ENCODE measurements at places on chromosomes 13 and 19.

DNA sequence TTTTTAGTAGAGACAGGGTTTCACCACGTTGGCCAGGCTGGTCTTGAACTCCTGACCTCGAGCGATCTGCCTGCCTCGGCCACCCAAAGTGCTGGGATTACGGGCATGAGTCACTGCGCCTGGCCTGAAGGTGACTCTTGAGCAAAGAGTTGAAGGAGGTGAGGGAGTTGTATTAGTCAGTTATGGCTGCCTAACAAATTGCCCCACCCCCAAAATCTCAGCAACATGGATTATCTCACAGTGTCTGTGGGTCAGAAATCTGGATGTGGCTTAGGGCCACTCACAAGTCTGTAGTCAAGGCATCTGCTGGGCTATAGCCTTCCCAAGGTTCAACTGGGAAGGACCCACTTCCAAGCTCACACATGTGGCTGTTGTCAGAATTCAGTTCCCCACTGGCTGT lies 52.8 kb upstream of the ADGRE5 start:
- no peak for DNase-seq

DNA sequence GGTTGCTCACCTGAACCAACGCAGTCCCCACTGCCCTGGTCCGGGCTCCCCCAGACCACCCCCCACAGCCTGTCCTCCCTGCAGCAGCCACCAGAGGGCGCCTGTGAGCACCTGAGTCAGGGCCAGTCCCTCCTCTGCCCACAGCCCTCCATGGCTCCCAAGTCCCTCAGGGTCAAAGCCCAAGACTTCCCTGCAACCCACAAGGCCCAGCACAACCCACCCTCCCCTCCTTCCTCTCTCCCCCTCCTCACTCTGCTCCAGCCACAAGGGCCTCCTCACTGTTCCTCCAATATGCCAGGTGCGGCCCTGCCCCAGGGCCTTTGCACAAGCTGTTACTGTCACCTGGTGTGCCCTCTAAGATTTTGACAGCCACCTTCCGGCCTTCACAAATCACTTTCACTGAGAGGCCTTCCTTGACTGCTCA lies 10.9 kb downstream of the GNA15 start:
- peak; percentile 47 for DNase-seq

GRCh38 chr13:110890279-110891165 lies 24.3 kb downstream of the ANKRD10 start:
- no peak for DNase-seq

- peak; percentile 48 for DNase-seq
These were observed 3.3 kb downstream of the CSNK1G2 start for GRCh38 chr19:1944088-1944915.

GRCh38 chr13:78298657-78299056 lies 304.7 kb downstream of the POU4F1 start:
- no peak for DNase-seq

Measured in suppressor macrophage treated with lipopolysaccharide for 4 hours (primary cell).